Activated CD4-positive, alpha-beta T cell treated with anti-CD3 and anti-CD28 coated beads, Interleukin-2, Interleukin-6, amounts not matched to agents 100 ng/mL and 50 ng/mL, durations not matched to agents 16 hours and 8 hours (primary cell): ENCODE measurements at places on chromosomes 13 and 19.

GRCh38 chr19:9673912-9674662 lies 813 bp downstream of the ZNF562 start:
- peak; percentile 74 for DNase-seq

- no peak for DNase-seq
These were observed 37.4 kb downstream of the KLF5 start for GRCh38 chr13:73096173-73096572.

DNA sequence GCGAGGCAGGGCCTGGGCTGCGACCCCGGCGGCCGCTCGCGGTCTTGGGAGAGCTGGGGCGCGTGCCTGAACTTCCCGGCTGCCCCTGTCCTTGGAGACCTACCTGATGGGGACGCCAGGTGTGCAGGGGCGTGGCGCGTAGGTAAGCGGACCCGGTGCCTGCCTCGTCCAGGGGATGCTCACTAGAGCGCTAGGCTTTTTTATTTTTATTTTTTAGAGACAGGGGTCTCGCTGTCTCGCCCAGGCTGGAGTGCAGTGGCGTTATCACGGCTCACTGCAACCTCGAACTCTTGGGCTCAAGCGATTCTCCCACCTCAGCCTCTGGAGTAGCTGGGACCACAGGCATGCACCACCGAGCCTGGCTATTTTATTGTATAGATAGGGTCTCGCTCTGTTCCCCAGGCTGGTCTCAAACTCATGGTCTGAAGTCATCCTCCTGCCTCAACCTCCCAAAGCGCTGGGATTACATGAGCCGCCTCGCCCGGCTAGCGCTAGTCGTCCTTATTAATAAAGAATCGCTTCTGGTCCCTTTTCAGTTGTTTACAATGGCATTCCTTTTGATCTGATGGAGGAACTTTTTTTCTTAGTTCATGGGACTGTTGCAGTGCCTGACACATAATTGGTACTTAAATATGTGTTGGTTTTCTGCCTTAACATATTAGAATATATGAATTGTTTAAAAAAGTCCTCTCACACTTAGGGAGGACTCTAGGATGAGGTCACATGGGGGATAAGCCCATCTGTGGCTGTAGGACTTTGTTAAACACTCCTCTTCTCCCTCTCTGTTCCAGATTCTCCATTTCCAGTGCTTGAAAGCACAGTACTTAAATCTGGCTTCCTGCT lies 812 bp downstream of the DPY19L3 start:
- no peak for DNase-seq

DNA sequence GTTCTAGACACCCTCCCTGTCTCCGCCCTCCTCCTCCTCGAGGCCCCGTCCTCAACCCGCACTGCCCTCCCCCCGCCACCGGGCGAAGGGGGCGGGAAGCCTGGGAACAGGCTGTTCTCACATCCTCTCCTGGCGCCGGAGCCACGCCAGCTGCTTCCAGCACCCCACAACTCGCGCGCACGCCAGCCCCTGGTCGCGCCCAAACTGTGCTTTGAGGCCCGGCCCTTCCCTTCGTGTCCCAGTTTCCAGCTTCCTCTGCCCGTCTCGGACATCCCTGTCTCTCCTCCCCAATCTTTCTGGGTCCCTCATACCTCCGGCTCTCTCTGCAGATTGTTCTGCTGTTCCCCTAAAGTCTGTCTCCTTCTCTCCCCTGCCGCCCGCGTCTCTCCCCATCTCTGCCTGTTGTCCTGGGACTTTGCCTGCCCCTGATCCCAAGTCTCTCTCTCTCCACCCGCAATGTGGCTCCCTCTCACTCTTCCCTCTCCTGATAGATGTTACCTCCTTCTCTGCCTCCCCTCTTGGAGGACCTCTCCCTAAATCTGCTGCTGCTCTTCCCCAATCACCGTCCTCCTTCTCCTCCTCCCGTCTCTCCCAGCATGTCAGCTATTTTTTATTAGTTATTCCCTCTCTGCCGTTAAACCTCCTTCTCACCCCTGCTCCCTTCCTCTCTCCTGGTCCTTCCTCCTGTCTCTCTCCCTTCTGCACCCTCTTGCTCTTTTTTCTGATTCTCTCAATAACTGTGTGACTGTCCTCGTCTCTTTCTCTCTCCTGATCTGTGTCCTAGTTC lies 14.2 kb downstream of the DPF1 start:
- no peak for DNase-seq

- peak; percentile 23 for DNase-seq
These were observed 28.6 kb upstream of the PNMA8B start for GRCh38 chr19:46524308-46524707.

DNA sequence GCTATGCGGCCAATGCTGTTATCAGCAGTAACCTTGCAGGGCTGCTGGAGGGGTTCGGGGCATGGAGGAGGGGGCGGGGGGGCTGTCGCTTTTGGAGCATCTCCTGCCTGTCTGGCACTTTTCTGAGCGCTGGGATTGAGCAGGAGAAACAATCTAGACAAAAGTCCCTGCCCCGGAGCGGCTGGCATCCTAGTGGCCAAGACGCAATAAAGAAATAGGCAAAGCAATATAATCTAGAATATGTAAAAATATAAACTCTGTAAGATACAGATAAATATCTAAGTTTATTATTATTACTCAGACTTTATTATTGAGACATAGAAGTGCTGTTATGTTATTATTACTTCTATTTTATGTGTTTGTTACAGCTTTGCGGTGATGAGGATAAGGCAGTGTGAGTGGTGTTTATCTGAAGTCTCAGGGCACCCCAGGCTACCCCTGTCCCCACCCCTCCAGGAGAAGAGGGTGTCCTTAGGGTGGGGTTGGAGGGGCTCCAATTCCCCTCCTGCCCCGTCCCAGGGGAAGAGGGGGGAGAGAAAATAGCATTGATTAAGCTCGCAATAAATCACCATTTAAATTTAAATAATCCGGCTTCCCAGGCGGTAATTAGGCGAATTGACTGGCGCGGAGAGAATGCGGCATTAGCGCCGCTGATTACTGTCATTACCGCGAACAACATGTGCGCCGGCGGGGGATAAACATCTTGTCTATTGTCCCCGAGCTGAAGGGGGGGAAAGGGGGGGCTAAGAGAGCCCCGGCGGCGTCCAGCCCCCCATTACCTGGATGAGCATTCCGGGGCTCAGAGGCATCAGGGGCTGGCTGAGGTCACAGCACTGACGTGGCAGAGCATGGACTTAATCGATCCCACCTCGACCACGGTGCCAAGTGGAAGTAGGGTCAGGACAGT lies 3.2 kb downstream of the NPAS1 start:
- no peak for DNase-seq

DNA sequence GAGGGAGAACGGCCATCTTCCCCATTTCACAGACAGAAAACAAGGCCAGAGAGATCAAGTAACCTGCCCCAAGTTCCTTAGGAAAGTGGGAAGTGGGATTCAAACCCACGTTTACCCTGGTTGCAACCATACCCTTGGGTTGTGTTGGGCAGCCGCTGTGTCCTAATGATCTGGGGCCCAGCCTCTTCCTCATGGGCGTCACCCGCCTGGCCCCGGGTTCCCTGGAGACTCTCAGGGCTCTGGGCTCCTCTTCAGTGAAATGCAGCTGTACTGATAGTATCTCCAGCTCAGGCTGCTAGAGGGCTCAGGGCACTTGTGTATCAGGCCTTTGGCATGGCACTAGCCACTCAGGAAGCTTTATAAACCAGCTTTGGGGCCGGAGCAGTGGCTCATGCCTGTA lies 9.8 kb downstream of the TMED1 start:
- no peak for DNase-seq

DNA sequence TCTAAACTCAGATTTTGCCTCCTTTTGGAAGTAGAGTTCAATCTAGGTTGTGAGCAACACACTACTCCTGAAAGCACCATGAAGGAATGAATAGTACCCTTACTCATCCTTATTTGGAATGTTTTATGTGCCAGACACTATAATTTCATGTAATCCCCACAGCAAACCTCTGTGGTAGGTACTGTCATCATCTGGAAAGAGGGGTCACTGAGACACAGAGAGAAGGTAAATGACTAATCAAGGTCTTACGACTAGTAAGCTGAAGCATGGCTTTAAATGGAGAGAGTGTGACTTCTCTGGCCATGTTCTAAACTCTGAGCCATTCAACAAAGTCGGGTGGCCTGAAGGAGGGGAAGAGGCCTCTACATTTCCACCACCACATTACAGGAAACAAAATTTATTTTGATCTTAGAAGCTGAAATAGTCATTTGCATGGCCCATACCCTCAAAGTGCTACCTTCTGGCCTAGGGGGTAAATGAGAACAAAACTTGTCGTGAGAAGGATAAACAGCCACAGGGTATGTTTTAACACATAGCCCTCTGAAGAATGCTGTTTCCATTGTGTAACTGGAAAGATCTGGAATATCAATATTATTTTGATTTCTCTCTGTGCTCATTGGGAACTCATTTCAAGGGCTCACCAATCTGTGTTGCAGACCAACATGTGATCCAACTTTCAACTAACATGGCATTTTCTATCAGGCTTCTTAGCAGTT lies 180.8 kb upstream of the RFC3 start:
- no peak for DNase-seq

DNA sequence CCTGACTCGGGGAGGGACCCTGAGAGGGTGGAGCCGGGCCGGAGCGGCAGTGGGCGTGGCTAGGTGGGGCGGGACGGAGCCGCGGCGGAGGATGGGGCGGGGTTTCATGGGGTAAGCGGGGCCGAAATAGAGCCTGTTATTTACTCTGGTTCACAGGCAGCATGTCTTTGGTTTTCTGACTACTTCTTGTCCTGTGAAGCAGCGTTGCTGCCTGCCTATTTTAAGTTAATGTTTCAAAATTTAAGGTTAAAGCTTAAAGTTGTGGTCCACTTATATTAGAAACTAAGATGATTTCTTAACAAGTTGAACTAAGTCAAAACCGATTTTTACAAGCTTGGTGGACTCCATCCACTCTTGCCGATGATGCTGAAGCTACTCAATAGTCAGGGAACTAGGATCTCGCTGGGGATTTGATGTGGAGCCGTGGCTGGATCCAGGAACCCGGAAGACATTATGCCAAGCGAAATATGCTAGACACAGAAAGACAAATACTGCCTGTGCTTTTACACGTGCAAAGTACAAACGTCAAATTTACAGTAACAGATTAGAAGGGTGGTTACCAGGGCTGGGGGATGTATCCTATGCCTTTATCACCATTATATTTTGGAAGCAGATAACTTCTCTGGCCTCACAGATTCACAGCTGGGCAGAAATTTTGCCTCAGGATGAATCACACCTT lies 433 bp upstream of the ZNF616 start:
- no peak for DNase-seq

GRCh38 chr13:37905736-37906135 lies 36.2 kb upstream of the TRPC4 start:
- no peak for DNase-seq

DNA sequence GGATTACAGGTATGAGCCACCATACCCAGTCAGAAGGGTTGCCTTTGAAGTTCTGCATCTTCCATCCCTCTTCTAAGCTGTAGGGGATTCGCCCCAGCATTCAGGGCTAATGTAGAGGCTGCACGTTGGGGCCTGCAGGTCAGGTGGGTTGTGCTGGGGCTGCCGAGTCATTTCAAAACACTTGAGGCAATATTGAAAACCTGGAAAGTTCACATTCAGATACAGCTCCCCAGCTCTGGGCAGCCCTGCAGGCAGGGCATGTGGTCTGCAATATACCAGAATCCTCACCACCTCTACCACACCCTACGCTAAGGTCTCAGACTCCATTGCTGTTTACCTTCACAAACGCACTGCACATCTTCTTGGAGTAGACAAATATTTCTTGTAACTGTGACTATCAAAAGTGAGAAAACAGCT lies 24.6 kb downstream of the CCNE1 start:
- peak; percentile 89 for DNase-seq

DNA sequence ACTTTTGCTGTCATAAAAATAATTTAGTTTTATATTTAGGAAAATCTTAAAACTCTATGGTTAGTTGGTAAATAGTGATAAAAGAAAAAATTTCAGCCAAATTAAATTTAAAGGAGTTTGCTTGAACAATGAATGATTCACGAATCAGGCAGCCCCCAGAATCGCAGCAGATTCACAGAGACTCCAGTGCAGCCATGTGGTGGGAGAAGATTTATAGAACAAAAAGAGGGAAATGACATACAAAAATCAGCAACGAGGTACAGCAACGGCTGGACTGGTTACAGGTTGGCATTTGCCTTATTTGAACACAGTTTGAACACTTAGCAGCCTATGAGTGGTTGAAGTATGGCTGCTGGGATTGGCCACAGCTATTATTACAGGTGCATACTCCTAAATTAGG lies 96.4 kb upstream of the MYCBP2 start:
- no peak for DNase-seq

DNA sequence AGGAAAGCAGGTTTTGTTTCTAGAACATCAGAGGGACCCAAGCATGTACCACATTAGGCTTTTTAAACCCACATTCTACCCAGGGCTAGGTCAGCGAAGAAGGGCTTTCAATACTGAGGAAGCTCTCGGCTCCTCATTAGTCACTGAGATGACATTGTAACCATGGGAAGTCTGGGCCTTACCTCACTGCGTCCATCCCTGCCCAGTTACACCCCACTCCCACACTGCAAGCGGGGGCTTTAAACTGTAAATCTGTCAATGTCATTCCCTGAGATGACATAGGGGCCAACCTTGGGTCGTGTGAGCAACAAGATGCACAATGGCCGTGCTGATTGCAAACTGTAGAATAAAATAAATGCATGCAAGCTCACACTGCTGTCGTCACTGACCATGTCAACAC lies 21.7 kb upstream of the TFDP1 start:
- no peak for DNase-seq

DNA sequence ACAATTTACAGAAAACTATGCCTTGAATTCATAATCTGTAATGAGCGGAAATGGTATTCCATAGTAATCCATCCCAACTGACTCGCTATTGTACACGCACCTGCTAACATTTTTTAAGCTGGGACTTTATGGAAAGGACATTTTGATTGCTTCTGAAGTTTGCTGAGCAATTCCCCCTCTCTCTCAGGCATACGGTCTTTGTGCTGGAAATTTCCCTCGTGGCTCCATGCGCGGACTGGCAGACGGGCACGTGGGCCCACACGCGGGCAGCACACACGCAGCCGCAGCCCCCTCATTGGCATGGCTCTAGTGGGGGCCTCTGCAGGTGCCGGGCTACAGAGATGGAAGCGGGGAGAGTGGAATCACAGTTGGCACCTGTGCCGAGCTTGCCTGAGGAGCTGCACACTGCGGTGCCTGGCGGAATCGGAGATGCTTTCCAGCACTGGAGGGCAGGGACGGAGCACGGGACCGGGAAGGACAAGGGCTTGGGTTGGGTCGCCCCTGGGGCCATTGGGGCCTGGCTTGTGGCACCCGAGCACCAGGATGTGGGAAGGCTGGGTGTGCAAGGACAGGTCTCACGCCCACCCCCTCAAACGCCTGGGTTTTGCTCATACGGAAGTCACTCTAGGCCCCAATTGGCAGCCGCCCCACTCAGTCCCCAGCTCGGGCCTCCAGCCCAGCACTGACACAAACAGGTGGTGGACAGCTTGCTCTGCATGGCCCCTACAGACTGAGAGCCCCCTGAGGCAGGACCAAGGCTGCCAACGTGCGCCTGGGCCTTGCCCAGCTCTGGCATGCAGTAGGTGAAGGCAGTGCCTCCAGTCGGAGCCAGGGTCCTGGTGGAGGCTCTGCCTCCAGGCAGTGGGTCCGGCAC lies 30.2 kb upstream of the CCNE1 start:
- no peak for DNase-seq

- no peak for DNase-seq
These were observed 122.9 kb upstream of the MAB21L1 start for GRCh38 chr13:35599384-35599783.
